NCI-H524 (cell line): ENCODE measurements at places on chromosomes 2 and 18.

DNA sequence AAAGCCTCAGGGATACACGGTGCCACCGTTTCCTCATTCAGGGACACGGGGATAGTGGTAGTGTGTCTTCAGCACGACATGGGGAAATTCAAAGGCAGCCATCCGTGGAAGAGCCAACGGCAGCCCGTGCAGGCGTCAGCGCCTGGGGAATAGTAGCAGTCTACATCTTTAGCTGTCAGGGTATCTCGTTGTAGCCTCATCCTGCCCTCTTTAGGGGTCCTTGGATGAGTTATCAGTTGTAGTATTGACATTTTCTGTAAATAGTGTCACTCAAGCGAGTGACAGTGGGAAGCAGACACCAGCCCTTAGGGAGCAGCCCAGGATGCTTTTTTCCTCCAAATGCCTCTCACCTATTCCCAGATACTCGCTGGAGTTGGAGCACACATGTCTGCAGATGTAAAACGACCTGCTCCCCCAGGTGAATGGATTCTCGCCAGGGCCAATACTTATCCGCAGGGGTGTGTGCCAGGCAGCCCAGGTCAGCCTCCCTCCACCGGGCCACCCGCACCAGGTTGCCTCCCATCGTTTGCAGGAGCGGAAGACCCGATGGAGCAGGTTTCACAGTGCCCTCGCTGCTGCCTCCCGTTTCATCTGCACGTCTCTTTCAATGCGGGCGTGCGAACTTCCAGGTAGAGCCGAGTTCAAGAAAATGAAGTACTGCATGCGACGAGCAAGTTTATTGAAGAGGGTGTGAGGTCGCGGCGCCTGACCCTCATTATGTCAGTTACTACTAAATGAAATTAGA is 41.0 kb downstream of the AGAP1 start:
- no peak for DNase-seq

DNA sequence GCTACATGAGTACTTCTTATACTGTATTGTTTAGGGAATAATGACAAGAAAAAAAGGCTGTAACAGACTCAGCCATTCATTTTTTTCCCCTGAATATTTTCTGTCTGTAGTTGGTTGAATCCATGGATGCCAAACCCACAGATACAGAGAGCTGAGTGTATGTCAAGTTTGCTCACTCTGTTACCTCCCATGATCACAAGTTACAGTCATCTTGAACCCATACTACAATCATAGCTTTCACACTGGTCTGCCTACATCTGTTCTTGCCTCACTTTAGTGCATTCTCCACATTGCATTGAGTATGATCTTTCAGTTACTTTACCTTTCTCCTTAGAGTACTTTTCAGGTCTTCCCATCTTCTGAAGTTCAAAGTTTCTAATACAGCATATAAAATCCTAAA is 94.0 kb downstream of the BIRC6 start:
- DNase-seq = no peak

- no peak for DNase-seq
Measured at GRCh38 chr18:32920796-32921787, 148.3 kb upstream of the KLHL14 start.

GRCh38 chr18:56715121-56715520 is 64.0 kb downstream of the WDR7 start:
- DNase-seq = no peak

DNA sequence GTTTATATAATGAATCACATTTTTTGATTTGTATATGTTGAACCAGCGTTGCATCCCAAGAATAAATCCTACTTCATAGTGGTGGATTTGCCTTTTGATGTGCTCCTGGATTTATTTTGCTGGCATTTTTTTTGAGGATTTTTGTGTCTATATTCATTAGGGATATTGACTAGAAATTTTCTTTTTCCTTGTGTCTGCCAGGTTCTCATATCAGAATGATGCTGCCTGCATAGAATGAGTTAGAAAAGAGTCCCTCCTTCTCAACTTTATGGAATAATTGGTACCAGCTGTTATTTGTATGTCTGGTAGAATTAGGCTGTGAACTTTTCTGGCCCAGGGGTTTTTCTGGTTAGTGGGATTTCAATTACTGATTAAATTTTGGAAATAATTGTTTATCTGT is 457.4 kb upstream of the DSEL start:
- DNase-seq = no peak

GRCh38 chr2:64721320-64721623 is 67.6 kb upstream of the SERTAD2 start:
- DNase-seq = no peak

- DNase-seq = no peak
Measured at GRCh38 chr2:209900638-209901037, 101.8 kb upstream of the RPE start.

GRCh38 chr2:27823569-27823968 is 52.0 kb downstream of the MRPL33 start:
- no peak for DNase-seq

- no peak for DNase-seq
Measured at GRCh38 chr2:124437811-124438210, 412.7 kb downstream of the CNTNAP5 start.

GRCh38 chr2:132608311-132608710 is 61.7 kb downstream of the LYPD1 start:
- DNase-seq = no peak

DNA sequence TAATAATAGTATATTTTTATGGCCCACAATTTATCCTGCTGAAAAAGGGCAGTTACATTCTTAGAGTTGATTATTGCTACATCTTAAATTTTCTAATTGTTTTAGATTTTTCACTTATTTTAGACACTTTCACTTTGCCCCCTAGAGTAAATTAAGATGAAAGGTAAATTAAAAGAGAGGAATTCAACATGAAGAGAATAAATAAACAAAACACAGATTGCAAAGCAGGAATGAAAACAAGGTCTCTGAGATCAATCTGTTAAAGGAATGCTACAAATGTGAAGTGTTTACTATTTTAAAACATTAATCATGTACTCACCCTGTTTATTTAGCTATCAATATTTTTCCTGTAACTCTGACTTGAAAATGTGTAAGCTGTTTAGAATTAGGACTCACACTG is 113.5 kb upstream of the ETAA1 start:
- no peak for DNase-seq

DNA sequence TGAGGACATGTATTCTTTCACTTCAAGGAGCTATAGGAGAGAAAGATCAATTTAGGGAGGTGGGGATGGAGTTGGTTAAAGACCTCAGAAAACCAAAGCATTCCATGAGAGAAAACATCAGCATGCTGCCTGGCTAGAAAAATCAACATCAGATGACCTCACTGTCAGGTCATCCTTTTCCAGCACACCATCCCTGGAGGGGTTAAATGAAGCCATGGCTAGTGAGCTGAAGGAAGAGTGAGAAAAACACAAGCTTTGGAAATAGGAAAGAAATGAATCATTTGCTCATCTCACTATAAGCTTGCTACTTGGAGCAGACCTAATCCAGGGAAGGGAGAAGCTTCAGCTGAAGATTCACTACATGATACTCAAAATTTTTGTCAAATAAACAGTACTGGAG is 109.5 kb upstream of the ITGB6 start:
- DNase-seq = no peak

DNA sequence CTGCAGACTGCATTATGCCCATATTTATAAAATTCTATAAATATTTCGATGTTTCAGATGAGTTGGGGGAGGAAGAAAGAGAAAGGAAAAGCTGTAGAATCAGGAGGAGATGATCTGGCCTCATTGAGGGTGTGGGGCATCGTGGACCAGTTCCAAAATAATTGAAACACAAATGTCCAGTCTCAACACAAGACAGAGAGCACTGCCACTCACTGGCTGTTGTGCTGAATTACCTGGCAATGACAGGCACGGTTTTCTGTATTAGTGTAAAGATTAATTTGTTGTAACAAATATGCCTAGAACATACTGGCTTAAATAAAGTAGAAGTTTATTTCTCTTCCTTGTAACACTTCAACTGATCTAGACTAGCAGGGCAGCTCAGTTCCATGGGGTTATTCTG is 24.1 kb downstream of the POLE4 start:
- DNase-seq = no peak

- DNase-seq = no peak
Measured at GRCh38 chr18:54822872-54823845, 5.1 kb upstream of the RAB27B start.

DNA sequence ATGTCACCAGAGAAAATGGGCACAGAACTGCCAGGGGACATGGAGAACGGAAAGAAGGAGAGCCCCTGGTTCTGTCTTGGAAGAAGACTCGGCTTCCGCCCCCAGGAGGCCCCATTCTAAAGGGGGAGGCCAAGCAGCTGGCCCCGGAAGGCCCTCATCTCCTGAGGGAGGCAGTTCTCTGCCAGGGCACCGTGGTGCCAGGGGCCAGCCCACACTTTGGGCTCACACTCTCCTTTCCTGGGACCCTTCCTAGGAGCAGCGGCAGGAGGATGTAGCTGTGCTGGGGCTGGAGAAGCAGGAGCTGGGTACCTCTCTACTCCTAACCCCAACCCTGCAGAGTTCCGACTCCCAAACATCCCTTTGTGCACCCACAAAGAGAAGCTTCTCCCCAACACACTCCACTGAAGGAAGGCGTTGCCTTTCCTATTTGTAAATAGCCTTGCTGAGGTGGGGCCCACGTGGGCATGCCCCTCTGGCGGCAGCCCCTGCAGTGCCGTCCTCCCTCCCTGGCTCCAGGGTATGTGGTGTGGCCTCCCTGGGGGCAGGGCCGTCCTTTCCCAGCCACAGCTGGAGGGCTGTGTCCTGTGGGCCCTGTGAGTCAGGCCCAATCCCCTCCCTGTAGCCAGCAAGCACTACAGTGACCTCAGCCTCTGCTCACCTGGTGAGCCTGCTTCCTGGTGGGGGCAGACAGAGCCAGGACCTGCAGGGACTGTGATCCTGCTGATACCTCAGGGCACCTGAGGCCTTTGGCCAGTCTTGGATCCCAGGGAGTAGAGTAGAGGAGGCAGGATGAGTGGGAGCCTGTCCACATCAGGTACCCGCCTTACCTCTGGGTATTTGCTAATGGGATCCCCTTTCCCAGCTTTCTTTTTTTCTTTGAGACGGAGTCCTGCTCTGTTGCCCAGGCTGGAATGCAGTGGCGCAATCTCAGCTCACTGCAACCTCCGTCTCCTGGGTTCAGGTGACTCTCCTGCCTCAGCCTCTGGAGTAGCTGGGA is 26.6 kb downstream of the ZFP36L2 start:
- no peak for DNase-seq

DNA sequence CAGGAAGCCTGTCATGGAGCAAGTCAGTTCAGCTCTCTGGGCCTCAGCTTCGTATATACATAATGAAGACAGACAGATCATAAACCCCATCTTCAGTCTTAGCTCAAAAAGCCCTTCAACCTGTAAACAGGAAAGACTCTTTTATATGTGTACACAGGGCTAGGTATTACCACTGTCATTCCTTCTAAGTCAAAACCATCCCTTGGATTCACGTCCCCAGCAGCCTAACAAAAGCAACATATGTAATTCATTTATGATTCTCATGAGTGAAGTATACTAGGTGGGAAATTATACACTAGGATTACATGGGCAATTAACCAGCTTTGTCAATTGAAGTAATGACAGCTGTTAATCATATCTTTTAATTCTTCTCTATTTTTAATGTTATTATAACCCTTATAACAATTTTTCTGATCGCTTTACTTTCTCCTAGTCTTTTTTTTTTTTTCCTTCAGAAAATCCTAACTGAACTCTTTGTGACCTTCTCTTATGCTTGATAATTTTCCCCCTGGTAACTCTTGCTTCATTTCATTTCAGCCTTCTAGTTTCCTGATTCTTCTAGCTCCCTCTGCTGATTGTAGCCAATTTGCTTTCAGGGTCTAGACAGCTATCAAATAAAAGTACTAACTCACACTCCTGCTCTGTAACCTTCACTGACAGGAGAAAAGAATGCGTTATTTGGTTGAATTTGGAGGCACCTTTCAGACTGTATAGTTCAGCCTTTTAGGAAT is 99.7 kb downstream of the RBM43 start:
- peak; percentile 67 for DNase-seq

DNA sequence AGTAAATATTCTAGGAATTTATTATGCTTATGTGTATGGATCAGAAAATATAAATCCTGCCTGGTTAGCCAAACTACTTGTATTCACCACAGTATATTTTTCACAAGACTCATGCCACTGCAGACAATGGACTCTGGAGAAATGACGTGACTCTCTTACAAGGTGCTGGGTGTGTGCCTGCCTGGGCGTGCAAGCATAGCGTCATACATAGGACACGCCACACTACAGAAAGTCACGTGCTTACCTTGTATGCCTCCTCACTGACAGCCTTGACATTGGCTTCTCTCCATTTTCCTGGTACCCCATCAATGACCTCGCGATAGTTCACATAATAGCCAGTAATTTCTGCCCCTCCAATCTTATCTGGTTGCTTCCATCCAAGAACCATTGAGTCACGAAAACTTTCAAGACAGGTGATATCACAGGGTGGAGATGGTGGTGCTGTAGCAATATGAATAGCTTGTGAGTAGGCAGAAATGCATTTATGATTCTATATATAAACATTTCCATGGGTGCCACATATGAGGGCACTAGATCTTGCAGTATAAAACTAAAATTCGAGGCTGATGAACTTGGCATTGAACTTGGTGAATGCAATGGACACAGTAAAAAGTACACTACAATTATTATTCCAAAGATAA is 93.2 kb downstream of the MYOM1 start:
- DNase-seq = no peak

DNA sequence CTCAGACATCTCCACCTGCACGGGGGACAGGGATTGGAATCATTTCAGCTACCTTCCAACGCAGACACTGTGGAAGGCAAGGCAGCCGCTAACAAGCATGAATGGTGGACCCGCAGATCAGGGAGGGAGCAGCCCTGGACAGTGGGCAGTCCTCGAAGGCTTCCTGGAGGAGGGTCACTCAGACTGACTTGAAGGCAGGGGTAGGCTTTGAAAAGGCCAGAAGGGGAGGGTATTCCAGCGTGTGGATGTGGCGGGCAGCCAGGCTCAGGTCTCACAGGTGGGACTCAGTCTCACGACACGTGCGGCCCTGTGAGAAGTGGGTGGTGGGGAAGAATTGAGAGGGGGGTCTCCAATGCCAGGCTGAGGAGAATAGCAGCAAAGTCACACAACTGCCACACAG is 29.9 kb downstream of the DYSF start:
- DNase-seq = no peak

GRCh38 chr2:193776988-193777387 is 1582.3 kb upstream of the TMEFF2 start:
- no peak for DNase-seq

- DNase-seq = no peak
Measured at GRCh38 chr18:3207565-3207964, 12.2 kb downstream of the MYOM1 start.

DNA sequence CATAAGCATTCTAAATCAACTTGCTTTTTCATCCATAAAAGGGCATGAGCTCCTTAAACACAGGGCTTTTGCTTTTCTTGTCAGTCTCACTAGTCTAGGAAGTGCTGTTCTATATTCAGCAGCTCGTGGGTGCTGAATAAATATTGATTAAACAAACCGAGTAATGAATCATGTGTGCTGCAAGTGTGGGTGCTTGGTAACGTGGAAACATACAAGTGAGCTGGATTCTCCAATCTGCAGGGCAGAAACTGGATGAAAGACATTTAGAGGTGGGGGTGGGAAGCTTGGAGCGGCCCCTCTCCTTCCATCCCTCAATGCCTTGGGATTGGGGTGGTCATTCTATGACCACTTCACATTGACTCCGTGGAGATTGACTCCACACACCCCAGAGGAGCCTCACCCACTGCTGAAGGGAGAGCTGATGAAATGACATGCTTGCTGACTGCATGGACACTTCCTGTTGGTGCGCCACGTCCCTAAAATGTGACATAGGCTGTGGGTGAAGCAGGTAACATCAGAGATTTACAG is 114.6 kb downstream of the DOCK10 start:
- DNase-seq = no peak
